GM12878 (cell line): ENCODE measurements at places on chromosomes 6 and 20.

DNA sequence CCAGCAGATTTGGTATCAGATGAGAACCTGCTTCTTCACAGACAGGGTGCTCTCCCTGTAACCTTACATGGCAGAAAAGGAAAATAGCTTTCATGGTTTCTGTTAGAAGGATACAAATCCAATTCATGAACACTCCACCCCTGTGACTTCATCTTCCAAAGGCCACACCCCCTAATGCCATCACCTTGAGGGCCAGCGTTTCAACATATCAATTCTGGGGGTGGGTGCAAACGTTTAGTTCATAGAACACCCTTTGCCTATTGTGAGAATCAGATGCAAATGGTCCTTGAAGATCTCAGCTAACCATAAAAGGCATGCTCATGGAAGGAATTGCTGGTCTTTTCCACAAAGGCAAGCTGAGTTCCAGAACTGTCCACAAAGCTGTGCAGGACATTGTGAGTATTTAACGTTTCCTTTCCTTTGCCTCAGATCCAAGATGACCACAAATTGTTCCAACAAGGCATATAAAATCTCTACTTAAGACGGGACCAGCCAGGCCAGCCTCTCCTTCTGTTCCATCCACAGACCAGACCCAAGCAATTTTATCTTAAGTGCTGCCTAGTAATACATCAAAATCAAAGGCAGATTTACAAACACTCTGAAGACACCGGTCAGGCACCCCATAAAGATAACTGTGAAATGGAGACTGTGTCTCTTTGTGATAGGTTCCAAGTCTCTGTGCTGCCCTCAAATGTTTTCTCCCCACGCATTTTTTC lies 34.7 kb upstream of the SSTR4 start:
- no peak for DNase-seq

DNA sequence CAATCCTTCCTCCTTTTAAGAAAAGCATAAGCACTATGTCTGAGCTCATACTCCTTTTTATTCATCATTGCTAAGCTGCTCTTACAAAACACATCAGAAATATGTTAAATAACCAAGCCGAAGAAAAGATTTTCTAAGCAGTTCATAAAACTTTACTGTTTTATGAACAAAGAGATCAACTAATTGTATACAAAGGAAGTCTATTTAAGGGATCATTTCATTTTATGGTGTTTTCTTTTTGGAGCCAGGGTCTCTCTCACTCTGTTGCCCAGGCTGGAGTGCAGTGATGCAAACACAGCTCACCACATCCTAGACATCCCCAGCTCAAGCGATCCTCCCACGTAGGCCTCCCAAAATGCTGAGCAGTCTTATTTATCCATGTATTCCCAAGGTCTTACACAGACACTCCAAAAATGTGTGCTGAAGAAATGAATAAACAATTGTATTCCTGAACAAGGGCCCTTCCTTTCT lies 9.3 kb downstream of the NUDT3 start:
- DNase-seq = no peak

DNA sequence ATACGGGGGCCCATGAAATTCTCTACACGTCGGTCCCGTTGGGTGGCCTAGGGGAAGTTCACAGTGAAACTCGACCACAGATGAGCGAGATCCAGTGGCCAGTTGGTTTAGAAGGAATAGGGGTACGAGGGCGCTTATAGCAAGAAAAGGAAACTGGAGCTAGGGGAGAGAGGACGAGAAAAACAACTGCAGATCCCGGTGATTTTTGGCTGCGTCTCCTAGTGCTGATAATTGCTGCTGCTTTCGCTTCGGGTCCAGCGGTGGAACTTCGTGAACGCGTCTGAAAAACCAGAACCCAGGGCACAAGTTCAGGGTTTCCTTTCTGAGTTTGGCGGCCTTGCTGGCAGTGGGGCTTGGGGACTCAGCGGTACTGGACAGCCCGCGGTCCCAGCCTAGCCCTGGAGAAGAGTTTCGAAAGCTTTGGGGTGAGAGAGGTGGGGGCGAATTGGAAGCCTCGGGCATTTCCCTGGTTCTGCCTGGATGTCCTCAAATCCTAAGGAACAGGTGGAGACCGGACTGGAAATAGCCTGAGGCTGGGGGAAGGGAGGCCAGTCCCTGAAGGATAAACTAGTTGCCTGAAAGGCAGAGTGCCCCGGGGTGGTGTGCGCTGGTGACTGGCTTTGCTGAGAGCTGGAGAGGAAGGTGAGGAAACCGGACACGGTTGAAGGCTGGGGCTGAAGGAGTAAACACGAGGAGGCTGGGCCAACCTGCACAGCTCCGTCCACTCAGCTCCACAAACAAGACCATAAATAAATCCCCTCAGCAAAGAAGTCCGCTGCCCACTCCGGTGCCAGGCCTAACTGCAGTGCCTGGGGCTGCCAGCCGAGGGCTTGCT lies 793 bp downstream of the GMPR start:
- no peak for DNase-seq

DNA sequence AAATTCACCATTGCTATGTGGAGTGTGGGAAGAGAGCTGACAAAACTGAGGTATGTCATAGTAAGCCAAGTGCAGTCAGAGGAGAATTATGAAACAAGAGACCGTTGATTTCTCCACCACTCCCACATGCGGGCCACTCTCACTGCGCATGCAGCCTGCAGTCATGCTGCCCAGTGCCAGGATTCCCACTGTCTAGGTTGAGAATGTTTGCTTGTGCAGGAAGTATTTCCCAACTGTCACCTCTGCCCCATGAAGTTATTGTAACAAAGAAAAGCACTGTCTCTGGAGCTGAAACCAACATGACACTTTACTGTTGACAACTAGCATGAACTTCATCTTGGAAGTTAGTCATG lies 18.7 kb upstream of the SFT2D1 start:
- no peak for DNase-seq

DNA sequence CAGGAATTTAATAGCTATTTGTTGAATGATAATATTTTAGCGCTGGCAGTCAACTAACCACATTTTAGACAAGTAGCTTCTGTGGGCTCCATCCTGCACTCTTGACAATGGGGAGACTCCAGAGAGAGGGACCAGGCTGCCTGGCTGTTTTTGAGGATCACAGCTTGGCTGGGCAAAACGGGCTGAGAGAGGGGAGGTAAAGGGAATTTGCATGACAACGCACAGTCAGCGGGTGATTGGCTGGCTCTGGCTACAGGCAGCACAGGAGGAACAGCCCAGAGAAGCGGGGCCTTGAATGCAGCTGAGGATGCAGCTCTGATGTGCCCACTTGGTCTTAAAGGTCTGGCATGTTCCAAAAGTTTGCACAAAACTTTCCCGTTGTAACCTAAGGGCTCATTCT lies 41.2 kb downstream of the LRFN2 start:
- DNase-seq = no peak

- DNase-seq = no peak
Measured at GRCh38 chr6:134079406-134079921, 27.0 kb upstream of the SLC2A12 start.

- no peak for DNase-seq
Measured at GRCh38 chr20:39638731-39639130, 676.6 kb downstream of the DHX35 start.

DNA sequence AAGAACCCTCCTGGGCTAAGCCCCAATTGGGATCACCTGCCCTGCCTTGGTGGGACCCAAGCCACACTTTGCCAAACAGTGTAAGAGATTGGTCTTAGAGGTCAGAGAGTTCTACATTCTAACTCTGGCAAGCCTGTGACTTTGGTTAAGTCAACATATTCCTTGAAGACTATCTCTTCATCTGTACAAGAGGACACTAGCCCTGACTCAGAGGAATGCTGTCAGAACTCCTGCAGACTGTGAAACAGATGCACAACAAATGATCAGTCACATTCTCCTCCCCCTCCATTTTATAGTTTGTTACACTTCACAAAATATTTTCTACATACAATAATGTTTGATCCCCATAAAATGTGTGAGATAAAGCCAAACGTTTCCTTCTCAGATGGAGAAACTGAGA lies 91.7 kb upstream of the EPB41L1 start:
- DNase-seq = no peak

GRCh38 chr6:16578695-16579285 lies 182.5 kb downstream of the ATXN1 start:
- no peak for DNase-seq

DNA sequence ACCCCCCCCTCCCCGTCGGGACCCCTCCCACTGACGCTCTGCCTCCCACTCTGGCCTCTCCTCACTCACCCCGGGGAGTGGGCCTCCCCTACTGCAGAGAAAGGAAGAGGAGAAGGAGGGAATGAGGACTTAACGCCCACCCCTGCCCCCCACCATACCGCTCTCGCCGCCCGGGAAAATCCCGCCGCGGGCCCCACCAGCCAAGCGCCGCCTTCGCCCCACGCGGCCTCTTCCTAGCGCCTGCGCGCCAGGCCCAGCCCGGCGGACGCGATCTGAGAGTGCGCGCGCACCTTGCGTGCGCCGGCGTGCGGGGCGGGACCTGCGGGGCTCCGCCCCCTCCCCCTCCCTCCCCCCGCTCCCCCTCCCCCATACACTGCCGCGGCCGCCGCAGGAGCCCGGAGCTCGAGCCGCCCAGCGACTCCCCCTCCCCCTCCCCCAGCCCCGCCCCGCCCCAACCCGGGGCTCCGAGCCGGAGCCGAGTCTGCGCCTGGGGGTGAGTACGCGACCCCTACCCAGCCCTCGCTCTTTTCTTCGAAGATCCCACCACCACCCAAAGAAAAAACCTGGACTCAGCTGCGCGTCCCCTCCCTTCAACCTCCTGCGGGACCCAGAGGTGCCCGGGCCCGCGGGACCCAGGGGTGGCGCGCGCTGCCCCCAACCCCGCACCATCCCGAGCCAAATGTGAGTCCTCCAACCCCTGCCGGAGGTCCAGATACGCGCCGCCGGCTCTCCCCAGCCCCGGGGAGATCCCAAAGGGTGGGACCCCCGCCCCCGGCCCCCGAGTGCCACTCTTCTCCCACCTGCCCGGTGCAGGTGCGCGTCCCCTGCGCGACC lies at the start of the genes MRPL14 and TMEM63B:
Gene MRPL14, minus strand, starts transcription at position 267 of the 834 bp plus-strand sequence. CDS start 10,841 bp downstream, outside the sequence.
Gene TMEM63B, plus strand, starts transcription at position 369 of the 834 bp plus-strand sequence. CDS start 7,031 bp downstream, outside the sequence.
- peak; percentile 52 for DNase-seq

DNA sequence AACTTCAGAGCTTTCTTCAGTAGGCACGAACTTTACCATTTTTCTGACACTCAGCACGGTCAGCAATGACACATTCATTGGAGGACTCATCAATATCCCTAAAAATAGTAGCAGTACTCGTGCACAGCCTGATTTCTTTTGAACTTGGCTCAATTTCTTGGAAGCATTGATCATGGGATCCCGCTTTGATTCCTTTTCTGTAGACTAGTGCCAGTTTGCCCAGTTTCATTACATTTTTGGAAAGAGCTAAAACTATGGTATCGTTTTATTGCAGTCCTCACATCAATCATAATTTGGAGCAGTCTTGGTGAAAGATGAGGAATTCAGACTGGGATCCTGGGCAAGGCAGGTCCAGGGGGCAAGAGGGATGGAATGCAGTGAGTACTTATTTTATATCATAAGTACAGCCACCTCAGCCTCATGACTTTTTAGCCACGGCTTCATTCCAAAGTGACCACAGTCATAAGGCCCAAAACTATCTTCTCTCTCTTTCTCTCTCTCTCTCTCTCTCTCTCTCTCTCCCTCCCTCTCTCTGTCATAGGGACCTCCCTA lies 170.9 kb upstream of the AKAP12 start:
- no peak for DNase-seq

DNA sequence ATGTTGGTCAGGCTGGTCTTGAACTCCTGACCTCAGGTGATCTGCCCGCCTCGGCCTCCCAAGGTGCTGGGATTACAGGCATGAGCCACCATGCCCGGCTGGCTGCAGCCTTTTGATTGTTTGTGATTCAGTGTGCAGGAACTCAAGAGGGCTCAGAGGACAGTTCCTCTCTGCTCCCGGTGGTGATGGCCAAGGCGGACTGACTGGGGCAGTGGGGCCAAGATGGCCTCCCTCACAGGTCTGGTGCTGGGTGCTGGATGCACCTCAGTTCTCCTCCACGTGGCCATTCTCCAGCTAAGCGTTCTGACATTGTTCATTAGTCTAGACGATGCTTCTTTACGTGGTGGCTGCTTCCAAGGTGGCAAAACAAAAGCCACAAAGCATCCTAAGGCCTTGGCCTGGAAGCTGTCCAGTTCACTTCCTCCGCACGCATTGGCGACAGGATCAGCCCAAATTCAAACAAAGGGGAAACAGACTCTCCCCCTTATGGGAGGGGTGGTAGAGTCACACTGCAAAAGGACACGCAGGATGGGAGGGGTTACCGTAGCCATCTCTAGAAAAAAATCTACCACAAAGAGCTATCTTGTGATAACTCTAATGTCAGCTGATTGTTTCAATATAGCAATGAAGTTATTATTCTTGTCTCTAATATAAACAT lies 146.9 kb downstream of the FOXC1 start:
- DNase-seq = no peak

DNA sequence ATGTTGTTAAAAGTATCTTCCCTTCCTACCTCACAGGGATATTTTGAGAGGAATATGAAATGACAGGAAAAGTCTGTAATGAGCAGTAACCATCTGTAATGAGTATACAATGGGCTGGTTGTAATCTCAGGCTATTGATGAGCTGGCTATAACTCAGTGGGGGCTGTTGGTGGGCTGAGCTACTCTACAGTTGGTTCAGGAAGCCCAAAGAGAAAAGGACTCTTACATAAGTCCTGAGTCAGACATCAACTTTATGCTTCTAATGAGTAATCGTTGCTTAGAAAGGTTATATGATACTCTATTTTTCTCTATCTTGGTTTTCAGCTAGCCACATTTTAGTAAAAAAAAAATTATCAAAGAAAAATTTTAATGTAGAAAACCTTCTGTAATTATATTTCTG lies 26.4 kb downstream of the ZNF391 start:
- DNase-seq = no peak

DNA sequence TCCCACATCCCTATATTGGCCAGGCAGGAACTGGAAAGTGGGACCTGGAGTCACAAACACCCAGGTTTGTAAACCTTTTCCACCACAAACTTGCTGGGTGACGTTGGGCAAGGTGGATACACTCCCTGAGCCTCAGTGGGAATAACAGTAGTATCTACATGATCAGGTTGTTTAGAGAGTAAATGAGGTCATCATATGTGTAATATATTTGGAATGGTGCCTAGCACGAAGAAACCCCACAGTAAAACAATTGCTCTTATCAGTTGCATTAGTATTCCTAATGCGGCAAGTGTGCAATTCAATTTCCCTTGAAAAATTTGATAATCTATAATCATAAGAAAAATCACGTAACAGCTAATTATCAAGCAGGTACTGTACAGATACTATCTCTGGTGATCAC lies 51.9 kb downstream of the HIVEP2 start:
- DNase-seq = no peak

- DNase-seq = no peak
Measured at GRCh38 chr6:21895555-21895954, 302.0 kb downstream of the SOX4 start.

DNA sequence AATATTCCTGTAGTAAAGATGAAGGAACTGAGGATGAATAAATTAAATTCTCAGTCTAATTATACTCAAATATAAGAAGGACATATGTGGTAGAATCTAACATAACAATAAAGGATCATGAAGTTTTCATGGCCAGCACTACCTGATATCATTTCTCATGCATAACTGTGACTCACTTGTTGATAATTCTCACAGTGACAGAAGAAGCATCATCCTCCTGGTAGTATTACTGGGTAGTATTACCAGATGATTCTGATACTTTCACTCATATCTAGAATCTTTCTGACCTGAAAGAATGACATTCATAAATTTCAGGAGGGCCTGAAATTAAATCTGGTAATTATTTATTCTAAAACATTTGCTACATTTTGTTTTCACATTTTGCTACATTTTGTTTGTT lies 1375.0 kb downstream of the EPHA7 start:
- no peak for DNase-seq

- no peak for DNase-seq
Measured at GRCh38 chr20:36591281-36591680, 14.3 kb upstream of the RAB5IF start.
